ENCODE measurements at places on chromosomes 12 and 14.

- no peak for DNase-seq
Measured at GRCh38 chr12:106744600-106744999, 29.9 kb upstream of the RIC8B start.

GRCh38 chr14:94028450-94028826, 2.3 kb downstream of the OTUB2 start:
- no peak for DNase-seq

- no peak for DNase-seq
Measured at GRCh38 chr14:105028251-105028927, 7.5 kb upstream of the CDCA4 start.

- no peak for DNase-seq
Measured at GRCh38 chr14:64602826-64603225, 53.1 kb downstream of the PPP1R36 start.

- no peak for DNase-seq
Measured at GRCh38 chr12:124490584-124491305, 76.7 kb downstream of the NCOR2 start.

GRCh38 chr12:24979976-24980730, 31.3 kb upstream of the BCAT1 start:
- DNase-seq: no peak

GRCh38 chr12:16175840-16176239, 101.6 kb downstream of the SLC15A5 start:
- no peak for DNase-seq
